Stimulated activated CD8-positive, alpha-beta memory T cell treated with anti-CD3 and anti-CD28 coated beads, Interleukin-15, amount 100 ng/mL, for 1 hour (primary cell): ENCODE measurements at places on chromosomes 11 and 22.
A peak's percentile ranks its signal among the peaks of the same experiment; 100 is the strongest.

DNA sequence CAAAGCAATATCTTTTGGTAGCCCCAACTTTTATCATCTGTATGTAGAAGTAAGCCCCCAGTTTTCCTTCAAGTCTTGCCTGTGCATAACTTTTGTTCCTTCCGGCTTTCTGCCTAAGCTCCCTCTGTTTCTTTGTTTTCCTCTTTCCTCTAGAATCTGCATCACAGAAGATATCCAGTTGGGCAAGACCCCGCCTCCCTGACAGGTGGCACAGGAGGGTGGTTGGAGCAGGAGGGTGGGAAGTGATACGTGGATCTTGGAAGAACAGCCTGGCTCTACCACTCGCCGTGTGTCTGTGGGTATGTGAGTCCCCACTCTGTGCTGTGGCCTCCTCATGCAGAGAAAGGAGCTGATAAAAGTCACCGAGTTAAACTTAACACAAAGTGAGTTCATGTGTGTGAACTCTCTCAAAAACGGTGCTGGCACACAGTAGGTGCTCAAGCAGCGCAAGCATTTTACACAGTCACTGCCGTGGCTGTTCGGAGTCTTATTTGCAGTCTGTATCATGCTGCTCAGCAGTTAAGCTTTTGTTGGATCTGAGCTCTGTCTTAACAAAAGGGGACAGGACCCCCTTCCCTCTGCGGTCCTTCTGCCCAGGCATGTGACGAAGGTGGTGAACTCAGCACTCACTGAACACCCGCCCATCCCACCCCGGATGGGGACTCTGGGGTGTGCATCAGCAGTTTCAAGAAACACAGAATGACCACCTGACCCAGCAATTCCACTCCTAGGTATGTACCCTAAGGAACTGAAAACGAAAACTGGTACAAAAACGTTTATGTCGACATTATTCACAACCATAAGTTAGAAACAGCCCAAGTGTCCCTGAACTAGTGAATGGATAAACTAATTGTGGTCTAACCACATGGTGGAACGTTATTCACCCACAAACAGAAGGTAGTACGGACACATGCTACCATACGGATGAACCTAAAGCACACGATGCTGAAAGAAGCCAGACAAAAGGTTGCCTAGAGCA lies 249.1 kb downstream of the CTTN start:
- no peak for DNase-seq

DNA sequence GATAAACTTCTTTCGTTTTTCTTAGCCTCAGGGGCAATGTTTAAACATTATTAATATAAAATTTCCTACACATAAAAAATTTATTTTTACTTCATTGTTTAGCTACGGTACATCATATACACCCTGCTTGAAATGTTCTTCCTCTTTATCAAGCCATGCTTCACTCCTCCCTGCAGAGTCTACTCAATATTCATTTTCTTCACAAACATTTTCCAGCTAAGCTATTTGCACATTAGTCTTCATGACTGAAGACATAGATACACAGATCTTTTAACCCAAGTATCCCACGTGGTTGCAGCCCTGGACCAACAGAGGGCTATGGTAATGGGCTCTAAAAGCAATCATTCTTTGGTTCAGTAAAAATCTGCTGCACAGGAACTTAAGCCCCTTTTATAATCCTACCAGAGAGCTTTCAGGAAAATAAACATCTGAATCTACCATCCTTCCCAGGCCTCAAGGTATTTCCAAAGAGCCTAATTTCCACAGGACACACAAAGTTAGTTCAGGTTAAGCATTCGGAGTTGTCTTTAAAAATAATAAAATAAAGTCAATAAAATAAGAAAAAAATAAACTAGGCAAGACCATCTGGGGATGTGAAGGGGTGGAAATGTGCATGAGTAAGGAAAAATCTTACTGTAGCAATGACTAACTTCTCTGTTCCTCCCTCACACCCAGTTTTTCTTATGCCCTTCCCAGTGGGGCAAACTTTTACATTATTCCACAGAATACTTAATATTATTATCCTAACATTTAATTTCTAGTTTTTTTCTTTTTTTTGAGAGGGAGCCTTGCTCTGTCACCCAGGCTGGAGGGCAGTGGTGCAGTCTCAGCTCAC lies 21.6 kb upstream of the OR6X1 start:
- no peak for DNase-seq

DNA sequence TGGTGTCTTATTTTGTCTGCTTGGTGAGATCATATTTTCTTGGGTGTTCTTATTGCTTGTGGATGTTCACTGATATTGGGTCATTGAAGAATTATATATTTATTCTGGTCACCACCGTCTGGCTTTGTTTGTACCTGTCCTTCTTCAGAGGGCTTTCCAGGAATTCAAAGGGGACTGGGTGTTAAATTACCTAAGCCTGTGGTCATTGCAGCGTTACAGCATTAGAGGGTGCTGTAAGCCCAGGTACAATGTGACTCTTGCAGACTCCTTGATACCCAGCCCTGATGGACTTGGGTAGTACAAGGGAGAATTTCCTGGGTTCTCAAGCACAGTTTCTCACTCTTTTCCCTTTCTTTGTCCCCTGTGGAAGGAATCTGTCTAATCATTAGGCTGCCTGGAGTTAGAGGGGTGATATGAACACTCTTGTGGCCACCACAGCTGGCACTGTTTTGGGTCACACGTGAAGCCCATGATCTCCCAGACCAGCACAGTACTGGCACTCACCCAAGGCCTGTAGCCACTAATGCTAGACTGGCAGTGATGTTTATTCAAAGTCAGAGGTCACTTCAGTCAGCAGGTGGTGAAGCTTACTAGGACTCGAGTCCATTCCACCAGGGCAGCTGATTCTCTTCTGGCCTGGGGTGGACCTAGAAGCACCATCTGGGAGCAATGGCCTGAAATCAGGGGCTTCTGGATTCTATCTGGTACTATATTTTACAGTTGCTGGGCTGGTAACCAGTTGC lies 56.1 kb upstream of the NARS2 start:
- no peak for DNase-seq

DNA sequence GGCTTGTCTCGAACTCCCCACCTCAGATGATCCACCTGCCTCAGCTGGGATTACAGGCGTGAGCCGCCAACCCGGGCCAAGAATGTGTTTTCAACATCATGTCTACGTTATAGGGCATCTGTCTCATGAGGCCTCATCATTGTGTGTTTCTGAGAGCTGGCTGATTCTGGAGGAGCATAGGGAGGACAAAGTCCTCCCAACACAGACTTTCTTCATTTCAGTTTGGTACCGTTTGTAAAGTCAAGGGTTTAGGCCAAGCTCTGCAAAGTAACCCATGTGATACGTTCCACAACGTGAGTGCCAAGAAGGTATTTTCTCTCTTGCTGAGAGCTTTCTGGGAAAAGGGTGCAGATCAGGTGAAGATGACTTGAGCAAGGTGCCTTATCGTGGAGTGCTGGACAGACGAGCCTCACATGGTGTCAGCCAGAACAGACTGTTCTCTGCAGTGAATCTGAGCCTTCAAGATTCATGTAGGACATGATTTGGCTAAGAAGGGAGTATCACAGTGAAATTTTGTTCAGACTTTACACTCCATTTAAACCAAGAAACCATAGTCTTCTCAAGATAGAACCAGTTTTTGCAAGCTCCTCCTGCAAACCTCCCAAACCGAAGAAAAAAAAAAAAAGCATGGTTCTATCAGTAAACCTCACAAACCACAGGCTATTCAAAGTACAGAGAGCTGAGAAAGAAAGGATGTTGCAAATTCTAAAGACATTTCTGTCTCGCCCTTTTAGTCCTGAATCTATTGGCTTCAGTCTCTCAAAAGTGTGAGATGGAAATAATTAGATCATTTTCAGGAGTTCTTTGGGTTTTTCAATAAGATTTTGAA lies 71.7 kb downstream of the DBX1 start:
- DNase-seq: no peak

GRCh38 chr11:14358729-14359439 lies at the start of gene RRAS2:
RRAS2 (minus strand) TSS chr11:14359183; CDS start chr11:14358870, 313 bp downstream.
- peak; percentile 53 for DNase-seq

- no peak for DNase-seq
Observed at GRCh38 chr11:97751952-97752351, 1268.8 kb upstream of the CNTN5 start.

GRCh38 chr11:2549491-2549875 lies 104.7 kb downstream of the KCNQ1 start:
- DNase-seq: no peak

- no peak for DNase-seq
Observed at GRCh38 chr11:76797341-76798201, 14.4 kb downstream of the TSKU start.

- DNase-seq: no peak
Observed at GRCh38 chr11:63017306-63017974, 1.8 kb upstream of the SLC22A8 start.

GRCh38 chr11:100910808-100911207 lies 218.8 kb downstream of the PGR start:
- DNase-seq: no peak

GRCh38 chr11:1083621-1084551 lies 9.2 kb downstream of the MUC2 start:
- no peak for DNase-seq

DNA sequence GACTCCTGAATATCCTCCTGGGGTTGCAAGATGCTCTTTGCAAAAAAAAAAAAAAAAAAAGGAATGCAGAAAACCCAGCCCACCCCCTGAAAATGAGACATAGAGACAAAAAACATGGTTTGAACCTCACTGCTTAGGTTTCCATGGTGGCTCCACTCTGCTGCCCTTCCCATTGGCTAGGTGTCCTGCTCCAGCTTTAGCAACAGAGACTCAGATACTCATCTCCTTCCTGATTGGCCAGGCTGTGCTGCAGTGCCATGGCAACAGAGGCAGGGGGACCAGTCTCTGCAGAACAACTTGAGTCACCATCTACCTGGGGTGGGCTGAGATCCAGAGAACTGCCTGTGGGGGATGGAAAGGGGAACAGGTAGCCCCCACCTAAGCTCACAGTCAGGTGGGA lies 17.4 kb upstream of the YWHAH start:
- DNase-seq: no peak

- DNase-seq: no peak
Observed at GRCh38 chr22:21098099-21098671, 52.4 kb downstream of the LRRC74B start.

DNA sequence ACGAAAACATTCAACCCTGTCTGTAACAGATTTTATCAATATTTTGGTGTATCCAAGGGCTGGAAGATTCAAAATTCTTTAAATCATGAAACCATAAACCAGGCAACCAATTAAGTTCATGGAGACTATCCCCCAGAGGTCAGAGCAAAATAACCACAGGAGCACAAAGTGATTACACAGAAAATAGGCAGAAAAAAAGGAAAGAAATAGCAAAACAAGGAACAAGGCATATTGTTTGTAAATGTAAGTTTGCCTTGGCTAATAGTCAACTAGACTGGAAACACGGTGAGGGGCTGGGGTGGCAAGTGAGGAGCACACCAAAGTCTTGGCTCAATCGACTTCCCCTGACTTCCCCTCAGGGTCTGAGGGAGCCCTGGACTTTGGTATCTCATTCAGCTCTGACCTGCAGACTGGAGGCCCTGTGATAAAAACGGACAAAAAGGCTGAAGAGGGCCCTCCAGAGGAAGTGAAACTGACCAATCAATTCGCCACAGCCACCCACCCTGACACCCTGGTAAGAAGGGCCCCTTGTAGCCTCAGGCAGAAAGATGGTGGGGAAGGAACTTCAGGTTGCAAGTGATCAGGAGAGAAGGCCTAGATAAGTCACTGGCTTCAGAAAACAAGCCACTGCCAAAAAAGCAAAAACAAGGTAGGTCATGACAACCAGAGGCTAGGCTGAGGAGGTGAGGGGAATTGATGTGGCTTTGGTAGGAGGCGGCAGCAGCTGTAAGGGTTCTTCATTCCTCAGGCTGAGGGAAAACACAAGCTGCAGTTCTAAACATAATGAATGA lies 1.8 kb downstream of the SIK3 start:
- DNase-seq: no peak

DNA sequence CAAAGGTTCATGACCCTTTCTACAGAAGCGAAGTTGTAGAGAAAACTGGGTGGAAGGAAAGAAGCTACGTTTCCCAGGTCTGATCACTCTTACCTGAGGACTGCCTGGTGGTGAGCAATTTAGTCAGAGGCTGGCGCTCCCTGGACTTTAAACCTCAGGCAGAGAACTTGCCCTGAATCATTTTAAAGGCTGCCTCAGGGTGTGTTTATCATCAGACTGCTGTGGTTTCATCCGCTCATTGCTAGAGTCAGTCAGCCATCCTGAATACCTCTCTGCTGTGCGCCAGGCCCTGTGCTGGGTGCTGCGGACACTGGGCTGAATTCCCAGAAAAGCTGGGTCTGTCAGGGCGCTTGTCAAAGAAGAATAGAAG lies 2.7 kb downstream of the DTX4 start:
- no peak for DNase-seq

DNA sequence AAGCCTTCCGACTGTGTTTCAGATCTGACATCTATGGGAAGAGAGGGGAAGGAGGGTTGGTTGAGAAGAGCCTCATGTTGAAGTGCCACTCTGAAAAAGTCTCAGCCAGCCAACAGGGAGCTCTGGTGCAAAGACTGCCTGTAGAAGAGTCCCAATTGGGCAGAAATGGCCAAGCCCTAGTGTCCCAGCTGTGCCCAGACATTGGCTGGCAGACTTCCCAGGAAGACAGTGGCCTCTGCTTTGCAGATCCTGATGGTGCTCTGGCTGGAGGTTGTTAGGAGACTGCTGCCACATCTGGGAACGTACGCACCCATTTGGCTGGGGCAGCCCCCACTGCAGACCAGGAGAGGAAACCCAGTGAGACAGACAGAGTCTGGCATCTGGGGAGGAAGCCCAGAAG lies 3.2 kb upstream of the PLA2G3 start:
- DNase-seq: no peak

- no peak for DNase-seq
Observed at GRCh38 chr11:64529559-64530520, 61.2 kb upstream of the SLC22A12 start.

- DNase-seq: no peak
Observed at GRCh38 chr11:106424111-106424510, 346.6 kb downstream of the AASDHPPT start.

- DNase-seq: no peak
Observed at GRCh38 chr22:19522190-19522880, 1.9 kb downstream of the CLDN5 start.

DNA sequence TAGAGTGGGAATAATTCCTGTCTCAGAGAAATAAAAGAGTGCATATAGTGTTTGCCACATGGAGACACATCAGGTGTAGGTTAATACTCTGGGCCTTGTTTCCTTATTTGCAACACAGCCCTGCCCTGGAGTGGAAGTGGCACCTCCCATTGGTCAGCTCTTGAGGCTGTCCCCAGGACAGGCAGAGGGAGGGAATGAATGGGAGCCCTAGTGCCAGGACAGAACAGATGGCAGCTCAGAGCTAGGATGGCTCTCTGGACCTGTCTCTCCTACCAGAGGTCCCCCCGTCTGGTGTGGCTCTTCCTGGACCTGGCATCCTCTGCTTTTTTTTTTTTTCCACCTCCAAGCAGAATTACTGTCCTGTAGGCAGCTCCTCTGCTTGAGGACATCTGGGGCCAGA lies 35.6 kb downstream of the LIMK2 start:
- no peak for DNase-seq

- DNase-seq: no peak
Observed at GRCh38 chr11:44066732-44067141, 667 bp downstream of the ACCS start.

DNA sequence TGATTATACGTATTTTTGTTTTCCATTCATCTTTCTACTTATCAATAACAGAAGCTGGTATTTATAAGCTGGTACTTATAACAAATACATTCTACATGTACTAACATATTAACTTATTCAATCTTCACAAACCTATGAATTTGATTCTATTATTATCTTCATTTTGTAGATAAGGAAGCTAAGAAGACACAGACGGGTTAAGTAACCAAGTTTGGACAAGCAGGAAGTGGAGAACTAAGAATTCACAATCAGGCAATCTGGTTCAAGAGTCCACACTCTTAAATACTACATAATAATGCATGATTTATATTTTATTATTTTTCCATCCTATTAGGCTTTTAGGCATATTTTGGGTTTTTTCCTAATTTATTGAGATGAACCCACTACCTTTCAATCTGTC lies 25.0 kb downstream of the FCHSD2 start:
- DNase-seq: no peak
